ENCODE measurements at places on chromosomes 2 and 18.

DNA sequence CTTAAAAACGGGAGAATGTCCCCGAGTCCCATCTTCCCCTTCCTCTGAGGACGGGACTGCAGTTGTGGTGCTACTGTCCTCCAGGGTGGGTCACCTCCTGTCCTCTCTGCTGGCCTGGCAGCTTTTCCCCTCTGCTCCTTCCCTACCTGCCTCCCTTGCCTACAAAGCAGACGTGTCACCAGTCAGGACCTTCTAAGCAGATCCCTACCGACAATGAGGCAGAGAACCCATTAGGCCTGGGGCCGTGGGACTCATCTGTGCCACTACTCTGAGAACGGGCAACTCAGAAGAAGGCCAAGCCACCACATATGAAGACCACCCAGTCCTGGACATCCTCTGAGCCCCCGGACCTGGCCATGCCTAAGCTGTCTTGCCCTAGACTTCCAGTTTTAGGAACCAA lies 103.0 kb upstream of the TEX51 start:
- no peak for DNase-seq

DNA sequence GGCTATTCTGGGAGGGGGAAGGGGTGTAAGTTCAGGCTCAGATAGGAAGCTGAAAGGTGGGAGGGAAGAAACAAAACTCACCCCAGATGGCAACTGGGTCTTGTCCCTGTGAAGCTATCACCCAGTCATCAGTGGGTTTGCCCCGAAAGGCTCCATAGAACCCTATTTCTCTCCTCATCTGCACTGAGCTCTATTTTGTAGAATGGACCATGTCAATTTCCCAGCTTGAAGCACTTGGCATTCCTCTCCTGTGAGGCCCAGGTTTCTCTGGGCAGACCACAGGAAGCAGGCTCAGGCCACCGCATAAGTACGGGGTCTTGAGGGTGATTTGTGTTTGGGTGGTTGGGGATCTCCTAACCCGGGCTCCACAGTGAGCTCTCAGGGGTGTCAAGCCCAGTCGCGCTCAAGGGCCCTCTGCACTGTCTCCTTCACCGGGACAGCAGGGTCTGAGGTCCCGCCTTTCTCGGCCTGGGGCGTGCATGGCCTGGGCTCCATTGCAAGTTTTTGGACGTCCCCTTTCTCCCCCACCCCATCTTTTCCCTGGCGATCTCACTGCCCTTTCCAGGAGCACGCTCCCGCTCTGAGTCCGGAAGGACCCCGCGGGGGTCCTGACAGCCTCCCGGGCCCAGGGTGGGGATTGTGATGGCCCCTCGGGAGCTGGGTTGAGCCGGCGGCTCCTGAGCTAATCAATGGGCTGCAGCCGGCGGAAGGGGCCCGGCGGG lies 27.3 kb upstream of the NOTO start:
- DNase-seq: no peak

DNA sequence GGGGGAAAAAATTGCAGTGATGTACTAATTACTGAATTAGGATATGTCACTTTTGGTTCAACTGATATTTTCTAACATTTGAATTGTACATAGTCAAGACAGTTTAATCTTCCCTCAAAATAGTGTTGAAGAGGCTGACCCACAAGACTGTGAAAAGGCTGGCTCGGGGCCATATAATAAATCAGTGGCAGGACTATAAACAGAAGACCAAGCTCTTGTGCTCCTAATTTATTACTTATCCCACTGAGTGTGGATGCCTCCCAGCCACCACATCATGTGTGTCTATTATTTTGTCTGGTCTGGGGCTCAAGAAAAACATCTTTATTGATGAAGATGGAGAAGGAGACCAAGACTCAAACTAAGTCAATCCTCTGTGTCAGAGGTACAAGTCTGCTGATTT lies 64.4 kb downstream of the PLEKHM3 start:
- DNase-seq: no peak

DNA sequence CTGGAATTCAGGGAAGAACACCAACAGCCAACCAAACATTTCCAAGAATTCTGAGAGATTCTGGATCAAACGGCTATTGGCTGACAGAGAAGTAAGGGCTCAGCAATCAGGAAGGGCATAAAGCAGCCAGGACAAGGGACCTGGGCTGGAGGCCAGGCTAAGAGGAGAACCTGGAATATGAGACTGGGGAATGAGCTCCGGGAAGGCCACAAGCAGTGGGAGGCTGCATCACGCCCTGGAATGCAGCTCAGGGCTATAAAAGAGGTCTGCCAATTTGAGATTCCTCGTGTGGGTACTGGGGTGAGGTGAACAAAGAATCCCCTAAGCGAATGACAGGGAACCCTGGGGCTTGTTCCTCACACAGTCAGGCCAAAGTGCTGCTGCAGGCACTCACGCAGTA lies 60.4 kb downstream of the ANO7 start:
- no peak for DNase-seq

DNA sequence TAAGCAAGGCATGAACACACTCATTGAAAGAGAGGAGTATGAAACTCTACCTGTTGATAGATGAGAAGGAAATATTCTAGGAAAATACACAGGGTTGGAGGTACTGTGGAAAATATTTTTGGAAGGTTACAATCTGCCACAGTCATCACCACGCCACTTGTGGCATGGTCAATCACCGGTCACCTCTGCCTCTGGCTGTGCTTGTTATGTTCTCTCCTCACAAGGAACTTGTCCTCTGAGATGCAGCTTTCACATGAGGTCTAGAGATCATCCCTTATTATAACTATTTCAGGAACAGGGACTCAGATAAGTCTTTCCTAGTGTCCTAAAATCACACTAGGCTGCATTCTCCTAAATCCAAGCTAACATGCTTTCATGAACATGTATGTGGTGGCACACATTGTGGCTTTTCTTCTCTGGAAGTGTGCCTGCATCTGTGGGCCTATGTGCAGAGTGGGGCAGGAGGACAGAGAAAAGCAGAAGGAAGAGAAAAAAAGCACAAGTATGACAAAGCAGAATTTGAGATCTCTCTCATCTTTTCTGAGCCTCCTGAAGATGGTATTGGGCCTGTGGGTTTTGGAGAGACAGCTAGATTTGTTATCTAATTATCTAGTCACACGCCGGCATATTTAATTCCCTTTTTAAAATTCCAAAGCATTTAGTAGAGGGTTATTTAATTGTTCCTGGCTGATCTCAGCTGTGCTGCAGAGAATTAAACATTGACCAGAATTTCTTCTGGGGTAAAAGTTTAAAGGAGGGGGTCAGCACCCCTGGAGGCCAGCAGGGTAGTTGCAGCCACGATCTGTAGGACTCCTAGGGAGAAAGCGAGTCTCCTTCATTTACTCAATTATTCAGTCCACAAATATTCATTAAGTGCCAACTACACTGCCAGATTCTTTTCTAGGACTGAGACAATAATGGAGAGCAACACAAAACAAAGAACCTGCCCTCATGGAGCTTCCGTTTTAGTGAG lies 294.6 kb downstream of the RDH14 start:
- DNase-seq: no peak

GRCh38 chr2:179435000-179435399 lies 170.4 kb upstream of the SESTD1 start:
- DNase-seq: no peak

DNA sequence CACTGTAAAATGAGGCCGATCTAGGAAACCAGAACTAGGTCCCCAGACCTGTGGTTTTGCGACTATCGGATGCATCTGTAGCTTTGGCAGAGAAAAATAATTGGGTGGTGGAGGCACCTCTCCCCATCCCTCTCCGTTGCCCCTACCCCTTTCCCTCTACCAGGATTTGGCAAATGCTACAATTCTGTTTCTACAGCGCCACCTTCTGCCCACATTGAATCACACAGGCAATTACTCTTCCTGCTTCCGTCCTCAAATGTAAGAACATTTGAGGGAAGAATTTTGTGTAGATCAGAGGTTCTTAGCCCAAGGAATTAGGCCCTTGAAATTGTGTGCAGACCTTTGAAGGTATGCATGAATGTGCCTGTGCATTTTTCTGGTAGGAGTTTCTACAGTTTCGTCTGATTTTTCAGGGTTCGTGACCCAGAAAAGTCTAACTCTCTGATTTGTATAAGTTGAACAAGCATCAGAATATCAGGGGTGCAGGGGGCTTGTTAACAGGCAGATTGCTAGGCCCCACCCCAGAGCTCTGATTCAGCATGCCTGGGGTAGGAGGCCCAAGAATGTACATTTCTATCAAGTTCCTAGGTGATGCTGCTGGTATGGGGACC lies 11.2 kb downstream of the ATP6V1B1 start:
- peak; percentile 43 for DNase-seq

DNA sequence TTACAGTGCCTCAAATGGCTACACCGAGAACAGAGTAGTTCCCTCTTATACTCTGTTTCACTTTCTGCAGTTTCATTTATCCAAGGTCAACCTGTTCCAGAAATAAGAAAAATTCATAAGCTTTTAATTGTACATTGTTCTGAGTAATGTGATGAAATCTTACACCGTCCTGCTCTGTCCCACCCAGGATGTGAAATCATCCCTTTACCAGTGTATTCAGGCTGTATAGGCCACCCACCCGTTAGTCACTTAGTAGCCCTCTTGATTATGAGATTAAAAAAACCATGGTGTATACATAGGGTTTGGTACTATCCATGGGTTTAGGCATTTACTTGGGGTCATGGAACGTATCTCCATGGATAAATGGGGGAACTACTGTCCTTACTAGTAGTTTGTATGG lies 29.8 kb downstream of the STARD6 start:
- DNase-seq: no peak

DNA sequence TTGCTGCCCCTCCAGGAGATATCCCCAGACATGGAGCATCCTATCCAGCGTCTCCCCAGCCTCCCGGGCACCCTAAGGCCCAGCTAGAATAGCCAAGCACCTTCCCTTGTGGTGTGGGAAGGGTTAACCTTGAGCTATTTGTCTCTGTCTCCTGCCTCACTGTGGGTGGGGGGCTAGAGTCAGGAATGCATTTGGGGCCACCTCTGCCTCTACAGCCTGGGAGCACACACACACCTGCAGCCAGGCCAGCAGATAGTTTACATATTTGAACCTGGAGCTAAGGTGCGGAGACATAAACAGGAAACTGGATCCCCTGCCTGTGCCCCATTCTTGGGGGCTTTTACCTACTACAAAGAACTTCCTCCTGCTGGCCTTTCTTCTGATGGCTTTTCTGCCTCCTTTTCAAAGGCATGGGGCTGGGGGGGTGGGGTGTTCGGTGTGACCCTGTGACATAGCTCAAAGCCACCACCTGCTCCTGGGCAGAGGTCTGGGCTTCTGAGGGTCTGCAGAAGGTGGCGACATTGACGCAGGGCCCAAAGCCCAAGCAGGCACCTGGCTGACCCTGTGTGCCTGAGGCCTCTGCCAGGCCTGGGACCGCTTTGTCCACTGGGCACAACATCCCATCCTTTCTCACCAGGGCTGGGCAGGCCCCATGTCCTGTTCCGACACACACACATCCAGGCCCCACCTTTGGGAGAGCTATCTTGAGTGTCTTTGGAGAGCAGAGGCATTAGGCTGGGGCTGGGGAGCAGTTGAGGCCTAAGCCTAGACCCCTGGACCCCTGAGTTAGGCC lies 34.2 kb downstream of the EMX1 start:
- no peak for DNase-seq

DNA sequence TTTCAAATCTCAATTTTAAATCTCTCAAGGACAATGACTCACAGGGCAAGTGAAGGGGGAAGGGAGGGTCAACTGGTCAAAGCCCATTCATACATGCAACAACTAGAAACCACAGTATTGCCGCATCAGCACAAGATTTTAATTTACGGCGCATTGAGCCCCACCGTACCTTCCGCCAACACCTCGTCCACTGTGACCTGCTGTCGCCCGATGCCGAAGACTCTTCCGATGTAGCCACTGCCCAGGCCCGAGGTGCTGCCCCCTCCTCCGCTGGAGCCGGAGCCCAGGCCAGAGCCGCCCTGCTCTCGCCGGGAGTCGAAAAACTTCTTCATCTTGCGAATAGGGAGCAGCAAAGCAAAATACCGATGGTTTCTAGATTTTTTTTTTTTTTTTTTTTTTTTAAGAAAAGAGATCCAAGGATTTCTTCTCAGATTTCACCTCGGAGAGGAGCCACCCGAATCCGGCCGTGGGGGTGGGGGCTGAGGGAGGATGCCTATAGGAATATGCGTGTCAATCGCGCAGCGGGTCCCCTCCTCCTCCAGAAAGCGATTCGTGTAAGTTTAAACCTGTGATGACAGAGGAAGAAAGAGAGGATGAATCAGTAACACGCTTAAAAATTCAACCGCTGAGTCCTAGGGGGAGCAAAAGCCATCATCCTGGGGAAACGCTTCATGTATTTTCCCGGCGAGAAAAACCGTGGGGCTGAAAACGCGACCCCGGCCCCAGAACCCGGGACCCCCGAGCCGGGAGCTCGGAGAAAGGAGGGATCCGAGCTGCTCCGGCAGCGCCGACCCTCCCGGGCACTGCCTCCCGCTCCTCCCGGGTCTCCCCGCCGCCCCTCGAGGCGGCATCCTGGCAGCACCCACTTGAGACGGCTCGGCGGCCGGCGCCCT lies 584 bp downstream of the AAK1 start:
- peak; percentile 86 for DNase-seq

DNA sequence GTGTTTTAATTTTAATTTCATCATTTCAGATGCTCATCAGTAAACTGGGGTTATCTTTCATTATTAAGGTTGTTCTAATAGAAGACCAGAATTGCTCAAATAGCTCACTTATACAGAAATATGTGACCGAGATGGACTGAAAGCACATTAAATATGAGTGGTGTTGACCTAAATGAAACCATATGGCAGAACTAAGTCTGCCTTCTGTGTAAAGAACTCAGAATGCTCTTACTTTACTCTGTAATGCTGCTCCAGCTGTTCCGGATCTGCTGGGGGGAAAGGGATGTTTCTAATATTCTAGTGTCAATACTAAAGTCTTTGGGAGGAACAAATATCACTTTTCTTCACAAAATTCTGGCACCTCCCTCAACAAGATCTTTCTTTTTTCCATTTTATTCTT lies 131.0 kb downstream of the DPP4 start:
- peak; percentile 24 for DNase-seq

DNA sequence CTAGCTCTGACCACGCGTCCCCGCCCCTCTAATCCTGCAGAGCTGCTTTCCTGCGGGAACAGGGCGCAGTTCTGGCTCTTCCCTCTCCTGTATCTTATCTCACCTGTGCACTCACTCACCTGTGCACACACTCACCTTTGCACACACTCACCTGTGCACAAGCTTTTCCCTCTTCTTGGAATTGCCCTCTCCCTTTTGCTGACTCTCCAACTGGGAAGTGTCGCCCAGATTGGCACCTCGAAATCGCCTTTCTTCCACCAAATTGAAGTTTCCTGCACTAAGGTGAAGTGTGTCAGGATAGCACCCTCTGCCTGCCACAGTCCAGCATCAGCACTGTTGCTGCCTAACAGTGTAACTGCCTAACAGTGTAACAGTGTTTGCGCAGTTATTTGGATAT lies 566 bp upstream of the CMPK2 start:
- no peak for DNase-seq

Data from muscle of back (tissue), 13 donors.